ENCODE measurements at places on chromosomes 11 and 22.

DNA sequence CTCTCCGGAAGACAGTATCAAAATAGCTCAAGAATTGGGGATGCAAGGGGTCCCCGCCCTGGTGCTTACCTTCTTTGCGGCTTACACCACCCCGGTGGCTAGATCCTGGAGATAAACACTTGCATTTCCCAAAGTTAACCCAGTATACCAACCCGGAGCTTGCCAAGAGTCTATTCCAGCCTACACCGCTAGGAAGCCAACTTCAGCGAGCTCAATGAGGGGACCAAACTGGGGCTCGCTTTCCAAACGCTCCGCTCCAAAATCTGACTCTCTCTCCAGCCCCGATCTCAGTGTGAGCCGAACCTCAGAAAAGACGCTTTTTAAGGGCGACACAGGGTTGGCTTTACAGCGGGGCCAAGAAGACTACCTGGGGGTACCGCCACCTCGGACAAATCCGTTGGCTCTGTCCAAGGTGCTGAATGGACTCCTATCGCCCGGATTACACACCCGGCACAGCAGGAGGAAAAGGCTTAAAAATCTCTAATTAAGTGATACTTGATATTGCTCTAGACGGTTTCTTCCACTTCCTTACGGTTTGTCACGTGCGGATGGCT is 20.1 kb upstream of the BDNF start:
- no peak for DNase-seq

DNA sequence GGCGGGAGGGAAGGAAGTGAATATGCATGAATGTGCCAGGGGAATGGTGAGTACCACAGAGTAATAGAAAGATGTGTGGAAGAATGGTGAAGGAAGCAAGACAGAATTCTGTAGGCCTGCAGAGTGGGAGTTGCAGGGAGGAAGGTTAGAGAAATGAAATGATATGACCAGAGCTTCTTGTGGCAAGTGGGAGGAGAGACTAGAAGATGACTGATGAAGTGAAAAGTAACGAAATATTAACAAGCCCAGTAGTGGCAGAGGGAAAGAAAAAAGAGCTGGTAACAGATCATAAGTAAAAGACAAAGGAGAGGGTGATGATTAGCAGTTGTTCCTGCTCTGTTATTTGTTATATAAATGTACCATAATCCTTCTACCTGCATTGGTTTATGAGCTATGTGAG is 1.0 kb upstream of the ALKBH8 start:
- no peak for DNase-seq

DNA sequence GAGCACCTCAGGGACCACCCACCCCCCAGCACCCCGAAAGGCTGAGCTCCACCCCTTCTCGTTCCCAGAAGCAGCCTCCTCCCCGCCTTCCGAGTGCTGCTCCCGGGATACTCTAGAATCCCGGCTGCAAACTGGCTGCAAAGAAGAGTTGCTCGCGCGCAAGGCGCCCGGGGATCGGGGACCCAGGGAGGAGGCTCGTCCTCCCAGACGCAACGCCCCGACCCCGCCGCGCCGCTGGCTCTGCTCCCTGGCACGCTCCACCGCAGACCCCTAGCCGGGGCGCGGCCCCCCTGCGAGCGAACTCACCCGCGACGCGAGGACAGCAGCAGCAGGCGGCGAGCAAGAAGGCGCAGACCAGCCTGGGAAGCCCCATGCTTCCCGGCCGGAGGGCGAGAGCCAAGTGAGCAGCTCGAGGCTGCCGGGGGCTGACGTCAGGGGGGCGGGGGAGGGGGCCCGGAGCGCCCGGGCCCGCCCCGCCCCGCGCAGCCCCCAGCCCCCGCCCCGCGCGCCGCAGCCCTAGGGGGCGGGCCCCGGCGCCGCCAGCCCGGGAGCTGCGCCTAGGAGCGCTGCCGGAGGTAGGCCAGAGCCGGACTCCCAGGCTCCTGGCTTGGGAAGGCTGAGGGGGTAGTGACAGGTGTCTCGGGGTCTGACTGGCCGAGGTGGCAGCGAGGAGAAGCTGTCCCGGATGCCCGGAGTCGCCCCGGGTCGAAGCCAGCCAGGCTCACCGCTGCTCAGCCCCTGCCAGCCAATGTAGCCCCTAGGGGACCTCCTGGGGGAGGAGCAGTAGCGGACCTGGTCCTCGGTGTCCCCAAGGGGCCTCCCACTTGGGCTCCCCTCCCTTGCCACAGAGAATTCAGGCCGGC is at the start of gene MCAM:
TSS of gene MCAM (minus strand) at position 402 of the 863 bp plus-strand sequence. CDS start at position 373, 29 bp downstream.
- no peak for DNase-seq

DNA sequence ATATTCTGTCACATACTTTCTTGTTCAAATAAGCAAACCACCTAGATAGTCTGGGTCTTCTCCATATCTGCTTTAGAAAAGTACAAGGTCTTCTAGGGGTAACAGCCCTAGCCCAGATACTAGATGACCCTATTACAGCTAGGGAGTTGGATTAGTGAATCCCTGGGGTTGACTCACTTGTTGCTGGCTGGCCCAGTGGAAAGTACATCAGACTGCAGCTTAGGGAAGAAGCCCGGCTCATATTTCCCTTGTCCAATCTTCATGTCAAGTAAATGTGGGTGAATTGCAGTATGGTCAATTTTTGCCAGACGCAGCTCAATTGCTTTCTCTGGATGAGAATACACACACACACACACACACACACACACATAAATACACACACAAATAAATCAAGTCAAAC is 79.1 kb upstream of the SCUBE2 start:
- DNase-seq: no peak

DNA sequence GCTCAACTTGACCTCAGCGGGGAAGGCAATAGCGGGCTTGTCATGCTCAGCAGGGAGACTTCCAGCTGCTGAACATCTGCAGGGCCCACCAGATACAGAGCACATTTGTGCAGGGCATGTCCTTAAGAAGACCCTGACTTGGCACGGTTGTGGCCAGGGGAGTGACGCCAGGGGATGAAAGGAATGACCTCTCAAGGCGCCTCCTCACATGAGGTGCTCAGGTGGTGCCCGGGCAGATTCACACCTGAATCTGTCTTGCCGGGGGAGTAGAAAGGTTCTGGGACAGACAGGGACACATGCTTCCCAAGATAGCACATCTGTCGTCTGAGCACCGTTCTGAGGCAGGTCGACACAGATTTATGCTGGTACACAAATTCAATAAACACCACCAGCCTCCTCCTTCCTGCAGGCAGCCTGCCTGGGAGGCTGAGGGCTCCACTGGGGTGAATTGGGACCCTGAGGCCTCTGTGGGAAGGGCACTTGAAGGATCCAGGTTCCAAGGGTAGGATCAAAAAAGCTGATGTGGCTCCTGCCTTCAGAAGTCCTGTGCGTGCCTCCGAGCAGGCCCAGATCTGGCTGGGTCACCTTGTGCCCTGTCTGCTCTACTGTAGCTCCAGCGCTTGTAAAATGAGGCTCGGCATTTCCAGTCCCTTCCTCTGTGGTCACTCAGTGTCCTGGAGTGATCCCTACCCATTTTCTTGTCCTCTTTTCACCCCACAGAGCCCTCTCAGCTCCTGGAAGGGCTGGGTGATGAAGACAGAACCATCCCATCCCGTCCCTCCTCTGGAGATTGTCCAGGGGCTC is 49.6 kb upstream of the NECTIN1 start:
- DNase-seq: no peak

- DNase-seq: no peak
Measured at GRCh38 chr22:48890693-48891554, 936.7 kb downstream of the BRD1 start.
